ENCODE measurements at places on chromosomes 6 and 20. TPM values are rescaled to one million over a fixed set of nuclear protein-coding genes. Genes with fewer than 3 reads are reported as not detected.

MEP1A gene
- total RNA-seq, result 0.29 TPM

RCAN2 gene
- total RNA-seq, result 14.9 TPM

PRND gene
- total RNA-seq, result not detected

COL11A2 gene
- total RNA-seq, result 0.32 TPM

CST2 gene
- not detected for total RNA-seq

C6orf58 gene
- total RNA-seq, result not detected

SLC12A5 gene
- not detected for total RNA-seq

ISM1 gene
- 13.0 TPM for total RNA-seq

MUCL3 gene
- not detected for total RNA-seq

HSPA1L gene
- 1.9 TPM for total RNA-seq

GHRH gene
- total RNA-seq, result not detected

MYH7B gene
- 0.73 TPM for total RNA-seq

FAXC gene
- total RNA-seq, result 14.2 TPM

DNA sequence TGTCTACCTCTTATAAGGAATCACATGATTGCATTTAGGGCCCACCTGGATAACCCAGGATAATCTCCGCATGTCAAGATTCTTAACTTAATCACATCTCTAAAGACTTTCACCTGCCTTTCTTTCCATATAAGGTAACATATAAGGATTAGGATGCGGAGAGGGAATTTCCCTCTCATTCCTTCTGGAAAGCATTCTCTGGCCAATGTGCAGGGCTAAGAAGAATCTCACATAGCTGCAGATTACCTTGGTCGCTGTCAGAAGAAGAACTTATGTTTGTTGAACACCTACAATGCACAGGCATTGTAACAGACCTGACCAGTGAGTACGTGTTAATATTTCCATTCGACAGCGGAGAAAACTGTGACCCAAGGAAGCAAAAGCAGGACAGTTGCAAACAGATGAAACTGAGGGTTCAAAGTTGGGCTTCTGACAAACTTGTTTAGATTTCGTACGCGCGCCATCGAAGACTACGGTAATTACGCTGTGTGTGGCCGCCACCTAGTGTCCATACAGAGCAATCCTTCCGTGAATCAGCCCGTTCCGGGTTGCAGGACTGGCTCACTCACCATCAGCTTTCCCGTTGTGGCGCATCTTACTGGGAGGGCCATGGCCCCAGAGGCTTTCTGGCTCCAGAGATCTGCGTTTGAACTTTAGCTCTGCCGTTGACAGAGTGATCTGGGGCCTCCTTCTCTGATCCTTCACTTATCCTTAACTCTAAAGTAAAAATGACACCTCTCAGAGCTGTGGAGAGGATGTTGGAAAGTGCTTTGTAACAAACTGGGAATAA lies 9.5 kb downstream of the C20orf202 start:
- no peak for DNase-seq

GRCh38 chr6:47096211-47096895 lies 54.2 kb upstream of the ADGRF1 start:
- DNase-seq, result no peak

DNA sequence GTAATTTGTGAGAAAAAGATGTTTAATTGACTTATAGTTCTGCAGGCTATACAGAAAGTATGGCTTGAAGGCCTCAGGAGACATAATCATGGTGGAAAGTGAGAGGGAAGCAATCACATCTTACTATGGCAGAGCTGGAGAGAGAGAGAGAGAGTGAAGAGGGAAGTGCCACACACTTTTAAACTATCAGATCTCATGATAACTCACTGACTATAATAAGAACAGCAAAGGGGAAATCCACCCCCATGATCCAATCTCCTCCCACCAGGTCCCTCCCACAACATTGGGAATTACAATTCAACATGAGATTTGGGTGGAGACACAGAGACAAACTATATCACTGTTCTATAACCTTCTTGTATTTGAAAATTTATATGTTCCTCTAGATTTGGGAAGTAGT lies 117.2 kb upstream of the BMP5 start:
- DNase-seq, result no peak

DNA sequence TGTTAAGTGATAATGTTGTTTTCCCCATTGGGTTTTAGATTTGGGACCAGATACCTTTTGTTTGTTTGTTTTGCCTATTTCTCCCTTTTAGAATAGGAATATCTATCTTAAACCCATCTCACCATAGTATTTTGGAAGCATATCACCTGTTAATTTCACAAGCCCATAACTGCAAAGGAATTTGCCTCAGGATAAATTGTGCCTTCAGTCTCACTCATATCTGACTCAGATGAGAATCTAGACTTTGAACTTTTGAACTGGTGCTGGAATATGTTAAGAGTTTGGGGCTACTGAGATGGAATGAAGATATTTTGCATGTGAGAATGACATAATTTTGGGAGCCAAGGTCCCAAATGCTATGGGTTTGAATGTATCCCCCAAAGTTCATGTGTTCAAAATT lies 607.4 kb downstream of the HACE1 start:
- no peak for DNase-seq

DNA sequence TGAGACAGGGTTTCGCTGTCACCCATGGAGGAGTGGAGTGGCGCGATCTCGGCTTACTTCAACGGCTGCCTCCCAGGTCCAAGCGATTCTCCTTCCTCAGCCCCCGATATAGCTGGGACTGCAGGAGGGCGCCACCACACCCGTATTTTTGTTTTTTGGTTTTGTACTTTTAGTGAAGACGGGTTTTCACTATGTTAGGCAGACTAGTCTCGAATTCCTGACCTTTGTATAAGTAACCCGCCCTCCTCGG lies 115.4 kb upstream of the BTN3A2 start:
- DNase-seq, result no peak

GRCh38 chr6:28856620-28857005 lies 67.2 kb downstream of the TRIM27 start:
- DNase-seq, result no peak

DNA sequence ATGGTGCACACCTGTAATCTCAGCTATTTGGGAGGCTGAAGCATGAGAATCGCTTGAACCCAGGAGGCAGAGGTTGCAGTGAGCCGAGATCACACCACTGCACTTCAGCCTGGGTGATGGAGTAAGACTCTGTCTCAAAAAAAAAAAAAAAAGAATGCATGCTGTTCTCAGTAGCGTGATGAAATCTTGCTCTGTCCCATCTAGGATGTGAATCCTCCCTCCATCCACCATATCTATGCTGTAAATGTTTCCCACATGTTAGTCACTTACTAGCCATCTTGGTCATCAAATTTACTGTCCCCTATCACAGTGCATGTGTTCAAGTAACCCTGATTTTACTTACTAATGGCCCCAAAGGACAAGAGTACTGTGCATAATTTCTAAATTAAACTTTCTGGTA lies 315.4 kb upstream of the TBX18 start:
- no peak for DNase-seq

GRCh38 chr20:1184638-1185315 lies at the start of gene TMEM74B:
Gene TMEM74B, minus strand, starts transcription at chr20:1184981. Its CDS starts 1,180 bp downstream, at chr20:1183801.
- no peak for DNase-seq

- no peak for DNase-seq
These were observed 16.6 kb upstream of the PCMTD2 start for GRCh38 chr20:64238851-64239387.

- no peak for DNase-seq
These were observed 262.1 kb downstream of the LRFN2 start for GRCh38 chr6:40325041-40325440.

GRCh38 chr6:161068321-161068741 lies 76.8 kb downstream of the MAP3K4 start:
- DNase-seq, result no peak

DNA sequence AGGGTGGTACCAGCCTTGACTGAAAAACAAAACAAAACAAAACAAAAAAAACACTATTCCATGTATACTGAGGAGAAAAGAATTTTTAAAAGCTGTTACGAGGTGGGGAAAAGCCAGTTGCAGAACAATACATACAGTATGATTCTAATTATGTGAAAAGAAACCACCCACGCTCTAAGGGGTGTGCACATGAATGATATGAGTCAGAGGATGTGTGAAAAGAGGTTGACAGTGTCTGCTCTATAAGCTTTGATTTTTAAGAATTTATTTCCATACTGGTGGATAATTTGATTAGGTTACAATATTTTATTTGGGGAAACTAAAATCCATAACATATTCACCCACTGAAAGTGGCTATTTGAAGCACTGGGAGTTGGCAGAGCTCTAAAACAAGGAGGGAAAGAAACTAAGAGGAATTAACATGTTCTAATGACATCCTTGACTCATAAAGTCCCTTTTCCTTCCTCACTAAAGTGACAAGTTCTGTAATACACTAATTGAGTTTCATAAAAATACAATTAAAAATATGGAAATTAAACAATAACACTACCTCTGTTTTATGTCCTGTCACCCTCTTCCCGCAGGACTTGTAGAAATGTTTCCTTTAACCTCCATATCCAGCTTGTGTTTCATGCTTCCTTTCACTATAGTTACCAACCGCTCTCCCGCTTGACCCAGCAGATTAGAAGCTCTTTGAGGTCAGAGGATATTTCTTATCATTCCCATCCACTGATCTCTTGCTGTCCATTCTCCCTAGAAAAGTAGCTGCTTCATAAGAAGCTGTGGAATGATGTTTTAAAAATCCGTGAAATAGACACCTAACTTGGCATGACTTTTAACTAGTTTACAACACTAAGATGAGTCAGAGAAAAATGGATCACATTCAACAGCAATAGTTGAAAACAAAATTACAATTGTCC lies 118.6 kb upstream of the CCDC28A start:
- no peak for DNase-seq

GRCh38 chr20:438571-439469 lies 23.5 kb downstream of the TBC1D20 start:
- DNase-seq, result peak; percentile 38

DNA sequence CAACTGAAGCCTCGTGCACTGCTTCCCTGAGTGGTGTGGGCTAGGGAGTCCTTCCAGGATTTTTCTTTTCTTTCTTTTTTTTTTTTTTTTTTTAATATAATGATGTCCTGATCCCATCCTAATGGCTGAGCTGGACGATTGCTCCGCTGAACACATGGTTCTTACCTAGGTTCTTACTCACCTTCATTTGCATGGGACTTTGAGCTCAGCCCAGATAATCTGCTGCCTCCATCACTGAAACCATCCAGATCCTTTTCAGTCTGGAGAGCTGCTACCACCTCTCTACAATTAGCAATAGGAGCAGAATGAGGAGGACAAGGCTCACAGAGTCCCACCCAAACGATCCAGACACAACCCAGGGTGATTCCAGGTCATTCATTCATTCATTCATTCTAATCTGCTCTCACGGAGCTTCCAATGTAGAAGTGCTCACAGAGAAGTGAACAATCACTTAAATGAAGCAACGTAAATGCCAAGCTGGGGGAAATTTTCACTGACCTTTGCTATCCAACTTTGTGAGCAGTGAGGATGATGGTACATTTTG lies 246.3 kb upstream of the RREB1 start:
- DNase-seq, result no peak

DNA sequence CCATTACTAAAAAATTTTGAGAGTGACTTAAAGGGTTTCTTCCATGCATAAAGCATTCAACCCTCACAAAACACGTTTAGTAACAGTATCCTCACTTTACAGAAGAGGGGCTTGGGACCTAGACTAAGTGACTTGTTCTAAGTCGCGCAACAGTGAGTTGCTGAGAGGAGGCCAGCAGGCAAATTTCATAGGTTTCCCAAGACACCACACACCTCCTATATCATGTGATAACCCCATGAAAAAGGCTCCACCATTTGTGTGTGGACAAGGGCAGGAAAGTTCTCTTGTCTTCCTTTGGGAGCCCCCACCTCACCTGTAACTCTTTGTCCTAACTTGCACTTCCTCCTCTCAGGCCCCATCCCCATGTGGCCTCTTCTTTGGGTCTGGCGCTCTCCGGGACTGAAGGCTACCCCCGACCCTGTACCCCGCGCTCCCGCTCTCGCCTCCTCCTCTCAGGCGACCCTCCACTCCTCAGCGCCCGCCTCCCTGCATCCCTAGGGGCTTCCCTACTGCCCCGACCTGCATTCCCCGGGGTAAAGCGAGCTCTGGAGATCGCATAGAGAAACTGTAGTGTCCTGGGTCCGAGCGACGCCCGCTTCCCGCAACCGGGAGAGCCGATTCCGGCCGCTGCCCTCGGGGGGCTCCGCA lies 392 bp downstream of the PSMB8 start:
- no peak for DNase-seq

GRCh38 chr6:62217866-62218265 lies 68.2 kb downstream of the KHDRBS2 start:
- DNase-seq, result no peak

DNA sequence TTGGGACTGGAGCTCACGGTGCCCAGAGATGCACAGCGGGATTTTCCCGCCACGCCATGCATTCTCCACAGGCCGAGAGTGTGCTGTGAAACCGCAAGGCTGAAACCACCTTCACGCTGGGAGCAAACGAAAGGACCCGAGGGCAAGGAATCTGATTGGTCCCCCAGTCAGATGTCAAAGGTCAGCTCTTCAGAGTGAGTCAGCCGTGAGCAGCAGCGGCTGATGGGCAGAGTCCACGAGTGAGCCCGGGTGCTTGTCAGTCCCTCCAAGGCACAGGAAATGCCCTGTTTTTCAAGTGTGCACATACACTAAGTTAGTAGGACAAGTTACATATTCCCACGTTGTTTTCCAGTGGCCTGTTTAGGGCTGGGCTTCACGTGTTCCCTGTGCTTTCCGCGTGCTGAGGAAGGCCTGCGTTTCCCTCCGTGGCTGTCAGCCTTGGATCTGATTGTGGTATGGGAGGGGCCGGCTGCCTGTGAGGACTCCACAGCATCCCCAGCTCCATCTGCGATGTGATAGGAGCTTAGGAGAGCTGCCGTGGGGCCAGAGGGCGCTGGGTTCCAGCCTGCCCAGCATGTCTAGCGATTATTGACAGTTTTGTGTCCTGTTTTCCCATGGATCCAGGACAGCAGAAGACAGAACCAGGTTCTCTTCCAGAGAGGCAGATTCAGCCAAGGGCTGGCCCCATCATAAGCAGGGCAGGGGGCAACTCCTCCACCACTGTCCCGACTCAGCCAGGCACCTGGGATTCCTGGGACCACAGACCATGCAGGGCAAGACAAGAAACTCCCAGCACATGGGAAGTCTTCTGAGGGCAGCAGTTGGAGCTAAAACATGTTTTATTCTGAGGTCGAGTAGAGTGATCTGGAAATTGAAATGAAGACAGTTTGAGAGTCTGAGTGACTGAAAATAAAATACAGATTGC lies 38.2 kb upstream of the FRMD1 start:
- peak; percentile 30 for DNase-seq

DNA sequence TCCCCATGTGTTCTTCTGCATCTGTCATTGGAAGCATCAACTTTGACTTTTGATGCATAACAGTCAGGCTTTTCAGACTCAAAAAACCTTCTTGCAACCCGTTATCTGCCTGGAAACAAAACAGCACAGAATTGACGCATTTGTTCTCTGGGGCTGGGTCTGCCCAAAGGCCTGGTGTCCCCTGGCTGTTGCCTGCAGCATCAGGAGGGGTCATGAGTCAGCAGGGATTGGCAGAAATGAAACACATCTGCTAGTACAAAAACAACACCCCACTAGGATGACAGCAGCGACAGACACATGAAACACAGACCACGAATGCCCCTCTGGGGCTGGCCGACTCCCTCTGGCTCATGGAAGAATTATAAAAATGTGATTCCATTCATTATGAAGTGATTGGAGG lies 157.6 kb upstream of the INSM1 start:
- no peak for DNase-seq

All from breast epithelium (tissue), 4 donors.